ENCODE measurements at places on chromosomes 2 and 18. TPM values are rescaled to one million over a fixed set of nuclear protein-coding genes. Genes with fewer than 3 reads are reported as not detected.

DNA sequence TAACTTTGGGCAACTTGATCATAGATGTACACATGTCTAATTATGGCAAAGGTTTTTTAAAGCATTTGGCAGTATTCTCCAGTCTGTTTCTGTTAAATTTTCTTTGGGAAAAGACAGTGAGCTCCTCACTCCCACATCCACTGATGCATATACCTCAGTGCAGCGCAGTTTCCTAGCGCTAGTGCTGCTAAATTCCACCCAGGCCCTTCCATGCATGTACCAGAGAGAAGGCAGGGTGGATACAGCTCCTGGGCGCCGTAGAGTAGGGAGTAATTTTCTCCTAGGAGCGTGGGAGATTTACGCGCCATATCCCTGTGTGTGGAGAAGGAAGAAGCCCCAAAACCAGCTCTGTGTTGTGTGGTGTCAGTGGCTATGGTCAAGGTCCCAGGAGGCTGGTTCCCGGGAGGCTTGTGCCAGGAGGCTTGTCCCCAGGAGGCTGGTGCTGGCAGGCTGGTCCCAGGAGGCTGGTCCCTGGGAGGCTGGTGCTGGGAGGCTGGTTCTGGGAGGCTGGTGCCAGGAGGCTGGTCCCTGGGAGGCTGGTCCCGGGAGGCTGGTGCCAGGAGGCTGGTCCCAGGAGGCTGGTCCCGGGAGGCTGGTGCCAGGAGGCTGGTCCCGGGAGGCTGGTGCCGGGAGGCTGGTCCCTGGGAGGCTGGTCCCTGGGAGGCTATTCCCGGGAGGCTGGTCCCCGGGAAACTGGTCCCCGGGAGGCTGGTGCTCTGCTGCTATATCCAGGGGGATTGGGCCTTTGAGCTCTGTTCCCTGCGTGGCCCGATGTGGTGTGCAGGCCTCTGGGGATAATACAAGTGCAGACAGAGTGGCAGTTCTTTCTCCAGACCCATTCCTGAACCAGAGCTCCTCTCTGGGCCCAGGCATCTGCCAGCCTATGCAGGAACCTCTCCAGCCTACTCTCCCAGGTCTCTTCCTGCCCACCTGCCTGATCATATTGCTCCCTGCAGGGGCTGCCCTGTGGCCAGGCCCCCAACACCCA, 161.2 kb downstream of the SEPTIN10 start:
- H3K27ac ChIP-seq = no peak overlapping the region
- peaks cover 15% of the 10 kb centered on the region for H3K4me1 ChIP-seq
- peaks cover 39% of the 10 kb centered on the region for H3K36me3 ChIP-seq
- H3K27me3 ChIP-seq = no peaks in the 10 kb centered on the region
- no peak overlapping the region for H3K4me3 ChIP-seq

Gene ONECUT2
- total RNA-seq = 0.06 TPM

GRCh38 chr2:56182420-56182819, 1.4 kb upstream of the CCDC85A start:
- H3K36me3 ChIP-seq = no peaks in the 10 kb centered on the region
- H3K4me1 ChIP-seq = peaks cover 28% of the 10 kb centered on the region
- DNase-seq = peak; percentile 12
- H3K27me3 ChIP-seq = peaks cover 96% of the 10 kb centered on the region

DNA sequence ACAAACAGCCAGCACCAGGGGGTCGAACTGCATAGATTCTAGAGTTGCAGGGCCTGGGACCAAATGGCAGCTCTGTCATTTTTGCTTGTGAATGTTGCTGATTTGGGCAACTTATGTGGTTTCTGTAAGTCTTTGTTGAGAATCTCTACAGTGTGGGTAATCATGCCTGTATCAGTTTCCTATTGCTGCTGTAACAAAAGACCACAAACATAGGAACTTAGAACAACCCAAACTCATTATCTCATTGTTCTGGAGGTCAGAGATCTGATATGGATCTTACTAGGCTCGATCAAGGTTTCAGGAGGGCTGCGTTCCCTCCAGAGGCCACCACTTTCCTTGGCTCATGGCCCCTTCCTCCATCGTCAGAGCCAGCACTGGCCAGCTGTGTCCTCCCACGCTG, 86.8 kb upstream of the SH3BP4 start:
- peaks cover 20% of the 10 kb centered on the region for H3K4me1 ChIP-seq
- H3K27me3 ChIP-seq = no peaks in the 10 kb centered on the region
- H3K36me3 ChIP-seq = no peaks in the 10 kb centered on the region
- no peak overlapping the region for H3K4me3 ChIP-seq

- H3K4me1 ChIP-seq = no peaks in the 10 kb centered on the region
- no peaks in the 10 kb centered on the region for H3K36me3 ChIP-seq
- DNase-seq = peak; percentile 57
- H3K4me3 ChIP-seq = no peak overlapping the region
- H3K27me3 ChIP-seq = no peaks in the 10 kb centered on the region
Measured at GRCh38 chr2:136212426-136213378, 94.8 kb upstream of the CXCR4 start.

DNA sequence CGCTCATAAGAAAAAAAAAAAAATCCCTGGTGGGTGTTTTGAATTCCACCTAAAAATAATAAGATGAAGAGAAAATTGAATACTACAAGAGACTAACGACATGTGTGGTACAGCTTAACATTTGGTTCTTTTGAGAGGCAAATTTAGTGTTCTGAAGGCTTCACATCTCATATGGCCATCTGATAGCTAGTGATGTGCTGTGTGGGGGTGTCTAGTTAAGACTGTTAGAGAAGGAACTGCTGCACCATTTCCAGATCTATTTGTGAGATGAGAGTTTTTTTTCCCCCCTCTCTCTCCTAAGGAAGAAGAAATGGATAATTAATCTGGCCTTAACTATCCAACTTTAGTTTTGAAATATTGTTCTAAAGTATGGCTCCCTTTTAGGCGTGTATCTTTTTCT, 321.6 kb downstream of the SLC4A3 start:
- H3K36me3 ChIP-seq = no peaks in the 10 kb centered on the region
- H3K4me1 ChIP-seq = no peaks in the 10 kb centered on the region
- H3K4me3 ChIP-seq = no peak overlapping the region
- no peak for DNase-seq
- H3K27me3 ChIP-seq = no peaks in the 10 kb centered on the region
- H3K27ac ChIP-seq = no peak overlapping the region

DNA sequence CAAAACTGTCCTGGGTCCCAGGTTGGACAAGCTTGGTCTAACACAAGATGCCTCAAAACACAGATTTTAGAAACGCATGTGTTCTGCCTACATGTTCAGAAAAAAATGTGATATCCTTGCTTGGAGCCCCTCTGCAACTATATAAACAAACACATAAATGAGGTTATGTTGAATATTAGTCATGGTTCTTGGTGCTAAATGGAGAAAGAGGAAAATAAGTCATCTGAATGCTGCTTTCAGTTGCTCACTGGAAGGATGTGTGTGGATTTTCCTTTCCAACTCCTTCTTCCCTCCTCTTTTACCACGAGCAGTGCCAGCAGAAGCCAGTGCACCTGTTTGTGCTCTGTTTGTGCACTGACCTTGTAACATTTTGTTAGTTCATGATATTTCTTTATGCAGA, 85.3 kb downstream of the PIEZO2 start:
- no peaks in the 10 kb centered on the region for H3K27me3 ChIP-seq
- no peaks in the 10 kb centered on the region for H3K36me3 ChIP-seq
- DNase-seq = no peak
- no peak overlapping the region for H3K4me3 ChIP-seq
- no peaks in the 10 kb centered on the region for H3K4me1 ChIP-seq

Gene CDK5R2
- total RNA-seq = 0.33 TPM

GRCh38 chr2:151669585-151670081, 64.6 kb downstream of the NEB start:
- H3K36me3 ChIP-seq = no peaks in the 10 kb centered on the region
- H3K4me3 ChIP-seq = no peak overlapping the region
- DNase-seq = no peak
- no peaks in the 10 kb centered on the region for H3K27me3 ChIP-seq
- H3K27ac ChIP-seq = no peak overlapping the region
- peaks cover 4% of the 10 kb centered on the region for H3K4me1 ChIP-seq
